ENCODE measurements at places on chromosomes 1 and 21.

DNA sequence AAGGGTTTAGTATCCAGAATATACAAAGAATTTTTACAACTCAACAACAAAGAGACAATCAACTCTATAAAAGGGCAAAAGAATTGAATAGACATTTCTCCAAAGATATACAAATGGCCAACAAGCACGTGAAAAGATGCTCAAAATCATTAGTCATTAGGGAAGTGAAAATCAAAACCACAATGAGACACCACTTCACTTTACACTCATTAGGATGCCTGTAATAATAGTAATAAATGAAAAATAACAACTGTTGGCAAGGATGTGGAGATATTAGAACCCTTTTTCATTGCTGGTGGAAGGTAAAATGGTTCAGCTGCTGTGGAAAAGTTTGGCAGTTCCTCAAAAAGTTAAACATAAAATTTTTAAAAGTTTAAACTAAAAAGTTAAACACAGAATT is 7.0 kb upstream of the ABCD3 start:
- no peak for DNase-seq

DNA sequence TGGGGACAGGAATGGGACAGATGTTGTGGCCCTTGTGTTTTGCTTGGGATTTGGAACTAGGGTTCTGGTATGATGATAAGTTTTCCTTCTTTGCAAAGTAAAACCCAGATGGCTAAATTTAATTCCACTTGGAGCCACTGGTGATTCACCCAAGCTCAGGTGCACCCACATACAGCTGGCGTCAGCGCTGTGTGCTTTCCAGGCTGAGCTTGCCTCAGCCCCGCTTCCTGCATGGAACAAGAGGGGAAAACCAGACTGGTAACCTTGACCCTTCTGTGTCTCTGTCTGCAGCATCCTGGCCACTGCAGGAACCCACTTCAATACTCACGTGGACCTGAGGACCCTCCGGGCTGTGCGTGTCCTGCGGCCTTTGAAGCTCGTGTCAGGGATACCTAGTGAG is 94.2 kb downstream of the CACNA1E start:
- DNase-seq: no peak

DNA sequence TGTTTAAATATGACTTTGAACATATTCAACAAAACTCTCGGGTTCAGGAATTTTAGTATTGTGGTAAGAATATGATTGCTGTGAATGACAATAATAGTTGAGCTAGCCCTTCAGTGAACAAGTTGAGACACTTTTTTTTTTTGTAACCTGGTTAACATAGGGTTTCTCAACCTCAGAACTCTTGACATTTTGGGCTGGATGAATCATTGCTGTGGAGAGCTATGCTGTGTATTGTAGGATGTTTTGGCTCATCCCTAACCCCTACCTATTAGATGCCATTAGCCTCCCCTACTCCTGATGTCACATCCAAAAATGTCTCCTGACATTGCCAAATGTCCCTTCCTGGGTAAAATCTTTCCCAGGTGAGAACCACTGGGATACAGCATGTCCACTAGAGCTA is 113.7 kb downstream of the RUNX1 start:
- DNase-seq: peak; percentile 29

DNA sequence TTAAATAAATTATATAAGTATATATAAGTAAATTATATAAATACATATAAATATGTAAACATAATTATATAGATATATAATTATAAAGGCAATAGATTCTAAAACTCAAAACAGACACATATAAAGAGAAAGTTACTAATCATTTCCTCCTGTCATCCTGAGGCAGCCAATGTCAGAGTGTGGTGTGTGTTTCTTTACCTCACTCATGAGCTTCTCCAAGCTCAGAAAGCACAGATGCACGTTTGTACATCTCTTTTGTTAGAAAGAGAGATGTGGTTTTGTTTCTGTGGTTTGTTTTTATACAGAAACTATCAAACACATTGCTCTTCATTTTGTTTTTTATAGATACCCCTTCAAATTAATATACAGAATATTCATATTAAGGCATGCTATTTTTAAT is 594.8 kb downstream of the USP25 start:
- DNase-seq: no peak

DNA sequence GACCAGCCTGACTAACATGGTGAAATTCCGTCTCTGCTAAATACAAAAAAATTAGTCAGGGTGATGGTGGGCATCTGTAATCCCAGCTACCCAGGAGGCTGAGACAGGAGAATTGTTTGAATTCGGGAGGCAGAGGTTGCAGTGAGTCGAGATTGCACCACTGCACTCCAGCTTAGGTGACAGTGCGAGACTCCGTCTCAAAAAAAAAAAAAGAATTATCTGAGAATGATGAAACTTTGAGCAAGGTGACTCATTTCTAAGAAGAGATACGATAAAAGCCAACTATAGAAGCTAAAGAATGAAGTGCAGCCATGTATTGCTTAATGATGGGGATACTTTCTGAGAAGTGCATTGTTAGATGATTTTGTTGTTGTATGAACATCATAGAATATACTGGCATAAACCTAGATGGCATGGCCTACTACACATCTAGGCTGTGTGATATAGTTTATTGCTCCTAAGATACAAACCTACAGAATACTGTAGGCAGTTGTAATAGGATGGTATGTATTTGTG is 64.7 kb downstream of the SNRPE start:
- peak; percentile 81 for DNase-seq

GRCh38 chr1:154453161-154453560 is 48.0 kb downstream of the IL6R start:
- DNase-seq: no peak

DNA sequence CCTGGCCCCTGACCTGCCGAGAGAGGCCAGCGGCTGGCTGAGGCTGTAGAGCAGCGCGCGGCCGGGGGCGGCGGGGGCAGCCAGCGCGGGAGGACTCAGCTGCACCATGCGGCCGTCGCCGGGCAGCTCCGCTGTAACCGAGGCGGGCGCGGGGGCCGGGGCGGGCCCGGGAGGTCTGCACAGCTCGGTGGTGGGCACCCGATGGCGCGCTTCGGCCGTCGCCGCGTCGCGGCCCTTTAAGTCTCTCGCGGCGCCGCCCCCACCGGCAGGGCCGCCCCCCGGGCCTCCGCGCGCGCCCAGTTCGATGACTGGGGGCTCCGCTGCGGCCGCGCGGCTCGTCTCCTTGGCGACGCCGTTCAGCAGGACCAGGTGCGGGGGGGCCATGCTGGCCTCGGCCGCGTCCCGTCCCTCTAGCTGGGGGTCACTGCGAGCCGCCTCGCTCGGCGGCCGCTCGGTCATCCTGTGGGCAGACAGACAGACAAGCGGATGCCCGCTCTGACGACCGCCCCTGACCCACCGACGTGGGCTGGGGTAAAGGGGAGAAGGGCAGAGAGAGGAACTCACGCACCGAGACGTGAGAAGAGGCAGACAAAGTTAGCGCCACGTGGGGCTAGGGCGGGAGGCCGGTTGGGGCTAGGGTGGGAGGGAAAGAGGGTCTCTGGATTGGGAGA is 6.5 kb downstream of the TAL1 start:
- DNase-seq: peak; percentile 28

GRCh38 chr1:17158961-17159360 is 39.7 kb upstream of the PADI2 start:
- DNase-seq: no peak

DNA sequence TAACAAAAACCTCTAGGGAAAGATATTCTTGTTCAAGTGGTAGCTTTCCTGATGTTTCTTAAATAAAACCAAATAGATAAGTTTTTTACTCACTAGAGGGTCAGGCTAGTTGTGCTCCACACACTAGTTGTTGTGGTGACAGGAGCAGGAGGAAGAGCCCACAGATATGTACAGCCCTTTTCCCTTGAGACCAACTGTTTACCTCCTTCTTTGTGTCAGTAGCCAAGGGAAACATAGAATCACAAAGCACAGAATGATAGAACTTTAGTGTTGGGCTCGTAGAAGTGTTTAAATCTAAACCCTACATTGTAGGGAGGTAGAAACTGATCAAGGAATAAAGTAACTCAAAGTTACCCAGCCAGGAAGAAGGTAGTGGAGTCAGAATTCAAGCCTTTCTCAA is 309.0 kb downstream of the CTH start:
- DNase-seq: no peak

GRCh38 chr1:74766579-74766978 is 33.6 kb downstream of the TYW3 start:
- DNase-seq: no peak

GRCh38 chr21:44803651-44804050 is 2.0 kb upstream of the UBE2G2 start:
- peak; percentile 41 for DNase-seq

DNA sequence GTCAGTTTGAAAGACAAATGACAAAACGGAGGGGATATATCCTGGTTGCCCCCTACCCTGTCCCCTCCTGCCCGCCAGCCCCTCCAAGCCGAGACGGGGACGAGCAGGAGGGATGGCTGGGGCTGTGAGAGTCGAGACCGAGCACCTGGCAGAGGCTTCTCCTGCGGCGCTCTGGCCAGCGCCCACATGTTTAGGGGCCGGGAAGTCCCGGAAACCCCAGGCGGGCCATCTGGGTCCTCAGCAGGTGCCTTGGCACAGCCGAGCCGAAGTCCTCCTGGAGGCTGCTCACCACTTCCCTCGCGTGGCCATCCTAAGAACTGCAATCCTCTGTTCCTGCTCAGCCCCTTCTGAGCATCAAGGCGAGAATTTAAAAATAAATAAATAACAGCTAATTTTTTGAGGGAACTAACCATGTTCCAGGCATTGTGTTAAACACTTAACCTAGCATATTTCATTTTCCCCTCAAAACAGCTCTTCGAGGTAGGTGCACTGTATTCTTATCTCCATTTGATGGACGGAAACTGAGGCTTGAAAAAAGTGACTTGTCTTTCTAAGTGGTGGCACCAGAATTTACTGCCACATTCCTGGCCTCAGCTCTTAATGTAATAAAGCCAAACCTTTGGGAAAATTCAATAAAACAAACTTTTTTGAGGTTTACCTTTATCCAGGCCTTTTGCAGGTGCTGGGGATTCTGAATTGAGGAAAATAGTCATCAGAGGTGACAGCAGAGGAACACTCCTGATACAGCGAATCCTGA is 3.5 kb upstream of the RIMS3 start:
- peak; percentile 86 for DNase-seq

GRCh38 chr1:147664206-147664605 is 6.1 kb downstream of the ACP6 start:
- no peak for DNase-seq

- DNase-seq: no peak
Observed at GRCh38 chr1:6001992-6002576, 9.9 kb upstream of the NPHP4 start.

DNA sequence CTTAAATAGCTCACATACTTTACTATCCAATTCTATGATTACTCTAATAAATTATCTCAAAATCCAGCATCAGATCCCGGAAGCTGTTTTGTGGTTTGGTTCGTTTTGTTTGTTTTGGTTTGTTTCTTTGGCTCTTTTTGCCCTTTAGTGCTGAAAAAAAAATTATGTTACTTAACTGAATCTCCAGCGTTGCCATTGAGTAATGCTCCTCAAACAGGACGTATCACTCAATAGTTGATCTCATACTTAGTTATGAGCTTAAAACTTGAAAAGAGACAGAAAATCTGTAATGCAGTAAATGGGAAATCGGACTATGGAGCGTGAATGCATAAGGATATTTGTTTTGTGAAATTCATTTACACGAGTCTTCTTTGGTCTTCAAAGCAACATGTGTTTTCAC is 533.8 kb upstream of the TMPRSS15 start:
- DNase-seq: no peak

- no peak for DNase-seq
Observed at GRCh38 chr1:97781762-97782337, 139.0 kb downstream of the DPYD start.

DNA sequence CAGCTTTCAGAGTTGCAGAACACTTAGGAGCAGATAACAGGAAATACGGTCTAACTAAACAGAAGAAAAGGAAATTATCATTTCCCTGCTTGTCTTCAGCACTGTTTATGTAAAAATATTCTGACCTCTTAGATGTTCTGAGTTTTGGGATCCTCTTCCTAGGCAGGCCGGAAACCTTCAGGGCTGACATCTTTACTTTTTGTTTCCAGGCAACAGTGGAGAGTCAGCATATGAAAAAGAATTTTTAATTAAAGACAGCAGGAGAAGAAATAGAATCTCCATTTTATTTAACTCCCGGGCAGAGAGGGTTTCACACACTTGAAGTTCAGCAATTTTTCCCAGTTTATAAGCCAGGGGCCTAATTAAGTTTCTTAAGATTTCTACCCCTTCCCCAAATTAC is 5.1 kb upstream of the RIPPLY3 start:
- DNase-seq: no peak

GRCh38 chr1:43598622-43599021 is 51.3 kb upstream of the KDM4A start:
- DNase-seq: no peak

GRCh38 chr1:67616394-67616985 is 68.5 kb upstream of the GADD45A start:
- no peak for DNase-seq

- no peak for DNase-seq
Observed at GRCh38 chr1:8025061-8025670, 943 bp downstream of the ERRFI1 start.

- DNase-seq: no peak
Observed at GRCh38 chr1:18635891-18636595, 5.4 kb downstream of the PAX7 start.

- no peak for DNase-seq
Observed at GRCh38 chr1:56557746-56558145, 21.6 kb downstream of the PLPP3 start.

DNA sequence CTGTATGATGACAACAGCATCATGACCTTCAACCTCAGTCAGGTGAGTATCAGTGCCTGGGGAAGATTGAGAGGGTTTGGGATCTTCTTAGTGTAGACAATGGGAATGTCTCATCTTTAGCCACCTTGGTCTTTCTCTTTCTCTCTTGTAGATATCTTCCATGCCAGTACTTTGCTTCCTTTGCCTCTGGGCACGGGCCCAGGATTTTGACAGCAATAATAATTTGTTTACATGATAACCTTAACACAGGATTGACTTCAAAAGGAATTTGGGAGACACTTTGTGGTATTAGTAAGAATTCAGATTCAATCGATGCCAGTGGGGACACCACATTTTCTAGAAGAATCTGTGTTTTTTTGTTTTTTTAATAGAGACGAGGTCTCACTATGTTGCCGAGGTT is 12.1 kb upstream of the PIGV start:
- DNase-seq: no peak

- DNase-seq: no peak
Observed at GRCh38 chr1:187959062-187959461, 1130.3 kb downstream of the PLA2G4A start.

DNA sequence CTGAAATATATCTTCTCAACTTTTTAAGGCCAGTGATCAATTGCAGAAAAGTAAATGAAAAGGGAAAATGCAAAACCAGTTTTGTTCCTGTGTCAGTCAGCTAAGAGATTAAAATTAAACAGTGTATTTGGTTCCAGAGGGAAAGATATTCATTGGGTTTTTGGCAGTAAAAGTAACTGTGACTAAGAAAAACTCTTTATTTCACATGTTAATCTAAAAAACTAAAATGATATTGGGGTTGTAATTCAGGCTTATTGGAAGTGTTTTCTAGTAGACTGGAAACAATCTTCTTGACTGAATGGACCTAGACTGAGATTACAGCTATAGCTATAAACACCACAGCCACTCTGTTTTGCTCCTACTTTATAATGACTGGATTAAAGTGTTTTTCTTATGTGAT is 413.9 kb downstream of the ADGRL2 start:
- DNase-seq: no peak

GRCh38 chr1:157653494-157653873 is 47.1 kb downstream of the FCRL3 start:
- DNase-seq: no peak

Data from OCI-M1 (cell line).